Stimulated activated CD8-positive, alpha-beta memory T cell treated with anti-CD3 and anti-CD28 coated beads, Interleukin-12 subunit alpha, Interleukin-12 subunit beta, amount 100 ng/mL, for 1 hour (primary cell): ENCODE measurements at places on chromosomes 16 and 17.

DNA sequence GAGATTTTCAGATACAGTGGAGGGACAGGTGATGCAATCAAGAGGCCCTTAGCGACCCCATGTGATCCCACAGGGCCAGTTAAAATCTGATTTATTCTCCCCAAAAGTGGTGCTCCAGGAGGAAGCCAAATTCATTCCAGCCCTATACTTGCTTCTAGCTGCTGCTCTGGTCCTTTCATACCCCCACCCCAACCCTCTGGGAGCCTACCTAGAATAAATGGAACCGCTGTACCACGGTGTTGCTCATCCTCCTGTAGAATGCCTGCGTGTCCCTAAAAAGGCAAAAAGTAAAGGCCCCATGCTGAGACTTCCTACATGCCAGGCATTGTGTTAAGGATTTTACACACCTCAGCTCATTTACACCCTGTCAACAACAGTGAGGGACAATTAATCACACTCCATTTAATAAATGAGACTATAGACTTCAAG is 2.0 kb upstream of the RASL10B start:
- DNase-seq, result no peak

GRCh38 chr16:1784977-1785845 is 2.5 kb downstream of the NUBP2 start:
- no peak for DNase-seq

DNA sequence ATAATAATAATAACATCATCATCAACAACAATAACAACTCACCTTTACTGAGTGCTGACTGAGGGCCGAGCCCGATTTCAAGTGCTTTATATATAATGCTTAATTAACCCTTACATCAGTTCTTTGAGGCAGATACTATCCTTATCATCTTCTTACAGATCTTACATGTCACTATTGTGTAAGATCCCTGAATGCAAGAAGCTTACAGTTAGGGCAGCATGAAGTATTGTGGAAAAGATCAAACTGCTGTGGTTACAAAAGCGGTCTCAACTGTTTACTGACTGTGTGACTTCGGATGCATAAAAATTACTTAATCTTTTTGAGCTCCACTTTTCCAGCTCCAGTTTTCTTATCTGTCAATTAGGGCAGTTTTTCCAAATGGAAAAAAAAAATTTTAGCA is 3.3 kb downstream of the VAT1 start:
- DNase-seq, result no peak

- no peak for DNase-seq
Observed at GRCh38 chr16:89354325-89354724, 136.0 kb downstream of the ANKRD11 start.

DNA sequence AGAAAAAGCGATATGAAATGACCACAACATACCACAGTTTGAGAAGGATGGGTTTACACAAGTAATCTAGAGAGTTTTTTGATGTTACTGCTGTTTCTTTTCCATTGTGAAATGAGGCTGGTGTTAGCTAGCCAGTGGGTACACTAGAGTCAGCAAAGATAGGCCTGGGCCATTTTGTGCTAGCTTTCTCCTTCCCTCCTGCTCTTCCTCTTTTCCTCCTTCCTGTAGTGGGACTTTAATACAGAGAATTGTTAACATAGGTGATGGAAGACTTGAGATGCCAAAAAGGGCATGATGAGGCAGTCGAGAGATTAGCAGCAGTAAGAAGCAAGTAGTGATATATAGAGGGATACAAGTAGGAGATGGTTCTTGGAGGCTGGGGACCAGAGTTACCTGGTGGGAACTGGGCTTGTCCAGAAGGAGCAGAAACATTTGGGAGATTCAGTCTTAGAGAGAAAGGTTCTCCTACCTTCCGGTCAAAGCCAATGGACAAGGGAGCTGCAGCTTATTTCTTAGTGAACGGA is 7.7 kb downstream of the NSRP1 start:
- no peak for DNase-seq

- DNase-seq, result no peak
Observed at GRCh38 chr17:81217491-81217890, 5.3 kb downstream of the CEP131 start.

GRCh38 chr16:71780521-71781089 is 28.0 kb downstream of the AP1G1 start:
- DNase-seq, result no peak

GRCh38 chr17:48024149-48025039 is 13.2 kb downstream of the COPZ2 start:
- no peak for DNase-seq

GRCh38 chr17:330993-331701 is 21.5 kb downstream of the RPH3AL start:
- DNase-seq, result no peak

GRCh38 chr17:16568541-16569357 is at the start of gene ZNF287:
Gene ZNF287 (minus strand): TSS chr17:16569204. CDS start chr17:16567731, 1,473 bp downstream.
- DNase-seq, result peak; percentile 88

- no peak for DNase-seq
Observed at GRCh38 chr17:62852195-62852594, 44.1 kb upstream of the MARCHF10 start.

GRCh38 chr17:51742571-51742970 is 415.9 kb downstream of the CA10 start:
- DNase-seq, result no peak

- no peak for DNase-seq
Observed at GRCh38 chr16:52351451-52351850, 195.5 kb downstream of the TOX3 start.

- no peak for DNase-seq
Observed at GRCh38 chr17:57092779-57093178, 7.7 kb downstream of the AKAP1 start.

DNA sequence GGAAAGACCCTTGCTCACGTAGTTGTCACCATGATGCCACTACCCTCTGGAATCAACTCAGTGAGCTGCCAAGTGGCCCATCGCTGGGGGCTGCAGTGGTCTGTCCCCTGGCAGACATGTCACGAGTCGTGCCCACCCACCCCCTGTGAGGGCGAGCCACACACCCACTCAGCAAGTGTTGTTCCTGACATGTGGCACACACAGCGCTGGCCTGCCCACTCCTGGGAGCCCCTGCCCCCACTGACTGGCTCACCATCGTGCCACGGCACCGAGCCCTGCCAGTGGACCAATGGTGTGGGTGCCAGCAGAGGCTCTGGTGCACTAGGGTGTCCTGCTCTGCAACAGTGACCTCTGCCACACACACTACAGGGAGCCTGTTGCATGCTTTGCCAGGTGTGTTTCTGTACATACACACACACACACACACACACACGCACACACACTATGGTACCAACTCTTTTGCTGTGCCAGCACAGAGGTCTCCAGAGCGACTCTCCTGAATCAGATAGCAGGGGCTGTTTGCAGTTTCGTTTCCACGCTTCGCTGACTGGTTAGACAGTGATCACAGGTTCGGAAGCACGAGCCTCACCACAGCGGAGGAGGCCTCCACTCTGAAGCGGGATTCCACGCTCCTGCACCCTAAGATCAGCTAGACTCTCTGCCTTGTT is 7.7 kb downstream of the RTN4RL1 start:
- DNase-seq, result no peak

- no peak for DNase-seq
Observed at GRCh38 chr17:39841134-39841683, 22.9 kb downstream of the IKZF3 start.

GRCh38 chr17:1546292-1546922 is 16.2 kb downstream of the PITPNA start:
- DNase-seq, result no peak

- DNase-seq, result no peak
Observed at GRCh38 chr17:48597528-48597777, 3.9 kb upstream of the HOXB5 start.

DNA sequence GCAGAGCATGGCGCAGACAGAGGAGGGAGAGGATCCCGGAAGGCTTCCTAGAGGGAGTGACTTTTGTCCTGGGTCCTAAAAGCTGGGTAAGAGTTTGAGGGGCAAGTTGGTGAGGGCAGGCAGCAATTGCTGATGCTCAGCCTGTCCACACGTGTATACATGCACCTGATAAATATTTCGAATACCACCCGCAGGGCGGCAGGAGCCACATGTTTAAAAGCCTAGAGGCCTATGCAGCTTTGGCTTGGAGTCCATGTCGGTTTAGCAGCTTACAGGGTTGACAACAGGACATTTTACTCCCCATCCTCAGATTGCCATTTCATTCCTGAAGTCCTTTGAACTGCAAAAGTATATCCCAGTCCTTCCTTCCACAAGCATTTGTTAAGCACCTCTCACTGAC is 99.1 kb downstream of the KATNIP start:
- DNase-seq, result no peak
